ENCODE measurements at places on chromosomes 7 and 10.

GRCh38 chr10:43825421-43825820 is 176.7 kb upstream of the ZNF32 start:
- DNase-seq, result no peak

DNA sequence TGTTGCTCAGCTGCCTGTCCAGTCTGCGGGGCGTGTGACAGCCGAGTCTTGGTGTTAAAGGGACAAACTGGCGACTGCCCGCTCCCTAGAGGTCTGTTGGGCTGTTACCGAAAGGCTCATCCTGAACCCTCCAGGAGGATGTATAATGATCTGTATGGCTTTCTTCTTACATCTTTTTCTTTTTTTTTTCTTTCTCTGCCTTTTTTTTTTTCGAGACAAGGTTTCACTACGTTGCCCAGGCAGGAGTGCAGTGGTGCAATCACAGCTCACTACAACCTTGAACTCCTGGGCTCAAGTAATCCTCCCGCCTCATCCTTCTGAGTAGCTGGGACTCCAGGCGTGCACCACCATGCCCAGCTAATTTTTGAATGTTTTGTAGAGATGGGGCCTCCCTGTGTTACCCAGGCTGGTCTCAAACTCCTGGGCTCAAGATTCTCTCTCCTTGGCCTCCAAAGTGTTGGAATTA is 857 bp downstream of the INTS15 start:
- no peak for DNase-seq

- no peak for DNase-seq
Observed at GRCh38 chr7:27739301-27739908, 557 bp upstream of the TAX1BP1 start.

DNA sequence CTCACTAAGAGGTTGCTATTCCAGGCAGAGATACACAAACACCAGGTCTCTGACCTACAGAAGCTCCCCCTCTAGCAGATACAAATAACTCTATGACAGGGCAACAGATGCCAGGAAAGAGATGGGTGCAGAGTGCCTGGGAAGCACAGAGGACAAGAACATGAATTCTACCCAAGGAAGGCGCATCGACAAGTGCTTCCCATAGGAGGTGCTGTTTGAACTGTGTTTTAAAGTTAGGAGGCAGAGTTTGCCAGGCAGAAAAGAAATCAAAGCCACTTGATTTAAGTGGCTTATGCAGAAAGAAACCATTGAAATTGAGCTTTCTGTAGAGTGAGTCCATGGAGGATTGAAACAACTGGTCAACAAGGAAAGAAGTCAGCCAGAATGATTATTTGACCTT is 35.3 kb upstream of the EGR2 start:
- DNase-seq, result no peak

- no peak for DNase-seq
Observed at GRCh38 chr10:13087986-13088618, 11.9 kb upstream of the OPTN start.

DNA sequence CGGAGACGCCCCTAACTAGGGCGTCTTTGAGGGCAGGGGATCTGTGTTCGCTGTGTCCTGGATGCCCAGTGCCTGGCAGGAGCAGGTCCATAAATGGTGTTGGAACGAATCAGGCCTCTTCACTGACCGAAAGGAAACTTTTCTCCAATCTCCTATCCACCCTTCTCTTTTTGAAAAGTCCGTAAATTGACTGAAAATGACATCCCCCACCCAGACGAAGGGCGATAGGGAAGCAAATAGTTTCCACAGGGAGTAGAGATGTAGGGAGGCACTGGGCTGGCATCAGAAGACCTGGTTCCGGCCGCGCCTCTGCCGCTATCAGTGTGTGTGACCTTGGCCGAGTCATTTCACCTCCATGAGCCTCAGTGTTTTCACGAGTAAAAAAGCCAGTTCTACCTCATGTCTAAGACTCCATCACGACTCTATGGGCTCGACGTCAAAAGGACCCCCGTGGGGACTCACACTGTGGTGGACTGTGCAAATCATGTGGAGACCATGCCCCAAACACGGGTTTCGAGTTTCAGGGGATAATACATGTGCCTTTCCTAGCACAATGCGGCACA is 497 bp upstream of the RAB11FIP2 start:
- DNase-seq, result no peak

- DNase-seq, result no peak
Observed at GRCh38 chr10:13195016-13195415, 33.7 kb downstream of the MCM10 start.

GRCh38 chr7:118863966-118864365 is 639.5 kb downstream of the ANKRD7 start:
- no peak for DNase-seq

DNA sequence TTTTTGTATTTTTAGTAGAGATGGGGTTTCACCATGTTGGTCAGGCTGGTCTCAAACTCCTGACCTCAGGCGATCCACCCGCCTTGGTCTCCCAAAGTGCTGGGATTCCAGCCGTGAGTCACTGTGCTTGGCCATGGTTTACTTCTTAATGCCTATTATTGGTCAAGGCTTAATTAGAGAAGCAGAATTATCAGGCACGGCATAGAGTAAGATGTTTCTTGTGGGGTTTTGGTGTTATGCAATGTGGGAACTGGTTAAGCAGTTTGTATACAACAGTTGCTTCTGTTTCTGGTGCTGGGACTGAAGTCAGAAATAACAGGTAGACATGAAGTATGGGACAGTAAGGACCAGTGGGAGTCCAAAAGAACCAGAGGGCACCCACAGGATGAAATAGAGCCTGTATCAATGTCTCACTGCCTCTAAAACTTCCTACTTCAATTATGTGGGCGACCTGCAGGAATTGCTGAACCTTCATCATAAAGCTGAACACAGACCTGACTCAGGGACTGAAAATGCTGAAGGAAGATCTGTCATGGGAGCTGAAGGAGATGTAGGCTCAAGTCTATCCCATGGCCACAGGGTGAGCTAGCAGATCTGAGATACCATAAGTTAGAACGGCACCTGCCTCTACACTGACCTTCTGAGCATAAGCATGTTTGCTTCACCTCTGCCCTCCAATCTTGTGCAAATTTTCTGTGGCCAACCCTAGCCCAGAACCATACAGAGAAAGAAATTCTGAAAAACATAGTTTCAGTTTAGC is 38.3 kb upstream of the VCL start:
- no peak for DNase-seq

- DNase-seq, result no peak
Observed at GRCh38 chr7:8440670-8441069, 7.3 kb downstream of the NXPH1 start.

DNA sequence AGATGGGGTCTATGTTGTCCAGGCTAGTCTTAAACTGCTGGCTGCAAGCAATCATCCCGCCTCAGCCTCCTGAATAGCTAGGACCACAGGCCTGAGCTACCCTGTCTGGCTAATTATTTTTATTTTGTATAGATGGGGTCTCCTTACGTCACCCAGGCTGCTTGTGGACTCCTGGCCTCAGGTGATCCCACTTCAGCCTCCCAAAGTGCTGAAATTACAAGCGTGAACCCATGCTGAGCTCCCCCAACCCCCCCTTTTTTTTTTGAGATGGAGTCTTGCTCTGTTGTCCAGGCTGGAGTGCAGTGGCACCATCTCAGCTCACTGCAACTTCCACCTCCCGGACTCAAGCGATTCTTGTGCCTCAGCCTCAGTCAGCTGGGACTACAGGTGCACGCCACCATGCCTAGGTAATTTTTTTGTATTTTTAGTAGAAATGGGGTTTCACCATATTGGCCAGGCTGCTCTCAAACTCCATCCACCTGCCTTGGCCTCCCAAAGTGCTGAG is 25.4 kb downstream of the FAM25A start:
- no peak for DNase-seq

- no peak for DNase-seq
Observed at GRCh38 chr10:17460756-17461155, 6.4 kb upstream of the ST8SIA6 start.

GRCh38 chr10:128900456-128900855 is 566.6 kb upstream of the MGMT start:
- no peak for DNase-seq

GRCh38 chr10:129951101-129951969 is 12.7 kb downstream of the EBF3 start:
- no peak for DNase-seq

GRCh38 chr10:51651063-51651462 is 48.3 kb downstream of the CSTF2T start:
- DNase-seq, result no peak

DNA sequence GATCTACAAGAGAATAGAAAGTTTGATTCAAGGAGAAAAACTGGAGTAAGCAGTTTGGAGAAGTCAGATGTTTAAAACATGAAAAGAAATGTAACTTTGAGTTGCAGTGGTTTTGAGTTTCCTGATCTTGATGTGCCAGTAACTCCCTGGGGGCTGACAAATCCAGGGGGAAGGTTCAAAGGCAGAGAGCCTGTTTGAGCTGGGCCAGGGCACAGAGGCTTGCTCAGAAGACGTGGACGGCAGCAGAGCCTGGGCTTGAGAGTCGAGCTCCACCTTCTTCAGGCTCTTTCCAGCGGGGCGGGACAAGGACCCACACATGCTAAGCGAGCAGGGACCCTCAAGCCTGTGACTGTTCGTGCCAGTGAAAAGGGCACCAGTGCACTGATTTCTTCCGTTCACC is 176.2 kb downstream of the MGMT start:
- no peak for DNase-seq

DNA sequence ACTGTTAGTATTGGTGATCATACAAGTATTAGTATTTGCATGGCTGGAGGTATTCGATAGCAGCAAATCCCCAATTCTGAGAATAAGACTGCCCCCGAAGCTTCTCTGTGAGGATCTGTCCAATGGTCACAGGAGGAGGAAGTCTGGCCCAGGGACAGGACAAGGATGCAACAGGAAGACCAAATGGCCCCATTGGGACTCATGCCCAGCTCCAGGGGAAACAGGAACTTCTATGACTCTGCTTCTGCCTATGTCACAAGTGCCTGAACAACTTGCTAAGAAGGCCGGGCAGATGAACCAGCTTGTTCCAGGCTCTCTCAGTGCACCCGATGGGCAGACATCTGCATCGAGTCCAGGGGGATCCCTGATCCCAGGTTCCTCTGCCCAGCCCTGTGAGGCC is 172.0 kb upstream of the GRB10 start:
- no peak for DNase-seq

- DNase-seq, result no peak
Observed at GRCh38 chr7:153616711-153617325, 435.4 kb upstream of the DPP6 start.

- DNase-seq, result no peak
Observed at GRCh38 chr7:14630048-14630447, 272.5 kb downstream of the DGKB start.

DNA sequence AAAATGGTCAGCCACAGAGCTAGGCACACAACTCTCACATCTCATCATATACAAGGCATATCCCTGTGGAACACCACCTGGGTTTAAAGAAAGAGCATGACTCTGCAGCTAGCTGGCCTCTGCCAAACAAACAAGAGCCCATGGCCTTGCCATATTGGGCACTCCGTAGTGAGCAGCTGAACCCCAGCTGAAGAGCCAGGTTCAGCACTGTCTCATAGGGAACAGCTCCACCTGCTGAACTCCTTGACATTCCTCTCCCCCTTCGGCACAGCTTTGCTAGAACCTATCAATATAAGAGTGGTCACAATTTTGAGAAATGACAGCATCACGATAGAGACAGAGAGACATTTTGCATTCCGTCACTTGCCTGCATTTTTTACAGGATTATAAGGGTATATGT is 20.0 kb downstream of the SORCS1 start:
- no peak for DNase-seq

DNA sequence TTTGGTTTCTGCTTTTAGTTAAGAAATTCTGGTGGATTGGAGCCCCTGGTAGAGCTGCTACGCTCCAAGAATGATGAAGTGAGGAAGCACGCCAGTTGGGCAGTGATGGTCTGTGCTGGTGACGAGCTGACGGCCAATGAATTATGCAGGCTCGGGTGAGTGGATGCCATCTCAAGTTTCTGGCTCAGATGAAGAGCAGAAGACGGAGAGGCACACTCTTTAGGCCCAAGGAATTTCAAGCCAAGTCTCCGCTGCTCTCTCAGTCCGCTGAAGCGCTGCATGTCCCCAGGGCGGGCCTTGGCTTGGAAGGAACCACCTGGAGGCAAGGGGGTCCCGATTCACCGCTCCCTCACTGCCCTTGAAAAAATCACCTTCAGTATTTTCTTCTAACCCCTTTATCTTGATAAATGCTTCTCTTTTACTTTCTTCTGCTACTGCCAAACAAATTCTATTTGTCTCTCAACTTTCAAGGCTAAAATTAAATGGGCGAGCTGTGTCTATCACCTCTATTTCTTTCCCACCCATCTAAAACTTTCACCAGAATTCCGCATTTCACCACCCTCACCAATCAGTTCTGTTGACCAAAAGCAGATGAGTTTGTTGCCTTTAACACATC is 74.2 kb downstream of the ARMC3 start:
- DNase-seq, result no peak

GRCh38 chr7:51015581-51015980 is 232.9 kb upstream of the GRB10 start:
- no peak for DNase-seq

- no peak for DNase-seq
Observed at GRCh38 chr10:77574438-77574837, 63.2 kb downstream of the KCNMA1 start.

GRCh38 chr10:23869996-23870395 is 338.9 kb upstream of the KIAA1217 start:
- no peak for DNase-seq

- DNase-seq, result no peak
Observed at GRCh38 chr7:74164985-74165456, 9.1 kb upstream of the EIF4H start.

DNA sequence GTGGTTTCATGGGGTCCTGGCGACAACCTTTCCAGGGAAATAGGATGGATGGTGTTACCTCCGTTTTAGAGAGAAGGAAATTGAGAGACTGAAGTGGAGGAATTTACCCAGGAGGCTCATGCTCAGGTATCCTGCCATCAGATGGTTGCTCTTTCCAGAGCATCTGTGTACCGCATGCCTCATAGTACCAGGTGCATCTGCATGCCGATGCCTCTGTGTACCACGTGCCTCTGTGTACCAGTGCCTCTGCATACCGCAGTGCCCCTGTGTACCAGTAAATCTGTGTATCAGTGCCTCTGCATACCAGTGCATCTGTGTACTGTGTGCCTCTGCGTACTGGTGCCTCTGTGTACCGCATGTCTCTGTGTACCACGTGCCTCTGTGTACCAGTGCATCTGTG is 3.2 kb downstream of the VWA2 start:
- no peak for DNase-seq

GRCh38 chr7:142711746-142712616 is 37.3 kb upstream of the PRSS1 start:
- DNase-seq, result no peak

GRCh38 chr10:132641401-132641800 is 103.8 kb downstream of the INPP5A start:
- no peak for DNase-seq

DNA sequence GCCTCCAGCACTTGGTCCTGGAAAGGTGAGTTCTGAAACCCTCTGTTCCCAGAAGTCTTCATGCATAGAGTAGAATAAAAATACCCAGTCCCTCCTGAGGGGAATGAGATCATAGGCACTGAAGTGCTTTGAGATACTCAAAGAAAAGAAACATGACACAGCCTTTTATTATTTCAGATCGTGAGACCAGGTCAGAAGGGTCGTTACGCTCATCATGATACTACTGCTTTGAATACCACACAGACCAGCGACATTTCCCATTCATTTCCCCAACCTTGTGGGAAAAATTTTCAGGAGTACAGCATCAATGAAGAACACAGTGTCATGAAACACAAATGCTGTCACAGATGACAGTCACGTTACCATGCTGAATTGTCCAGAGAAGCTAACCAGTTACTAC is 15.0 kb downstream of the CLRN3 start:
- no peak for DNase-seq
